HuH-7.5 (cell line): ENCODE measurements at places on chromosomes 5 and 9.

GRCh38 chr9:131008563-131008908, 438 bp upstream of the LAMC3 start:
- no peak for DNase-seq

- no peak for DNase-seq
Observed at GRCh38 chr5:40367255-40367654, 312.5 kb upstream of the PTGER4 start.

DNA sequence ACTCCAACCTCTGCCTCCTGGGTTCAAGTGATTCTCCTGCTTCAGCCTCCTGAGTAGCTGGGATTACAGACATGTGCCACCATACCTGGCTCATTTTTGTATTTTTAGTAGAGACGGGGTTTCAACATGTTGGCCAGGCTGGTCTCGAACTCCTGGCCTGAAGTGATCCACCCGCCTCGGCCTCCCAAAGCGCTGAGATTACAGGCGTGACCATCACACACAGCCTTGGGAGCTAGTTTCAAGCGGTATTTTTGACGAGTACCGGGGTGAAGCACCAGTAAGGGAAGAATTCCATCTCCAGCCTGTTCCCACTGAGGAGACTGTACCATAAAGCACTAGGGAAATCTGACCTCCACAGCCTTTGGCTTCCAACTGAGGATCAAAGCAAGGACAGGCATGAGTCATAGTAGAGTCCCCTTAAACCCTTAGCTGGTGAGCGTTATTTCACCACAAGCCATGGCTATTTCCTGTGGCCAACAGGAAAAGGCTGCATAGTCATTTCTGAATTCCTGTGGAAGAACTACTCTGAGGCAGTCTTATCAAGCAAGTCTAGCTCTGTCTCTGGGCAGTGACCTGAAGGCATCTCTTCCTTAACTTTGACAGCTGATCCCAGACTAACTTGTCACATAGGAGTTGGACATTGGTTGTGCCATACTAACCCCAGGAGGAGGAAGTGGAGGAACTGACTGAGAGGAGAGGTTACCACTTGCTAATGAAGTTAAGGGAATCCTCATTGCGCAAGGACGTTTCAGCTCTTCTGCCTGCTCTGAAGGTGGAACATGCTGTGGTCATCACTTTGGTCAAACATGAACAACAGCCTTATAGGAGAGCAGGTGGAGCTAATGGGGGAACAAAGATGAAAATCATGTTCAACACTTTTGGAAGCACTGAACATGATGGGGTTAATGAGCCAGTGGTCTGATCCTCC, 85.8 kb upstream of the DMRT1 start:
- DNase-seq = no peak

DNA sequence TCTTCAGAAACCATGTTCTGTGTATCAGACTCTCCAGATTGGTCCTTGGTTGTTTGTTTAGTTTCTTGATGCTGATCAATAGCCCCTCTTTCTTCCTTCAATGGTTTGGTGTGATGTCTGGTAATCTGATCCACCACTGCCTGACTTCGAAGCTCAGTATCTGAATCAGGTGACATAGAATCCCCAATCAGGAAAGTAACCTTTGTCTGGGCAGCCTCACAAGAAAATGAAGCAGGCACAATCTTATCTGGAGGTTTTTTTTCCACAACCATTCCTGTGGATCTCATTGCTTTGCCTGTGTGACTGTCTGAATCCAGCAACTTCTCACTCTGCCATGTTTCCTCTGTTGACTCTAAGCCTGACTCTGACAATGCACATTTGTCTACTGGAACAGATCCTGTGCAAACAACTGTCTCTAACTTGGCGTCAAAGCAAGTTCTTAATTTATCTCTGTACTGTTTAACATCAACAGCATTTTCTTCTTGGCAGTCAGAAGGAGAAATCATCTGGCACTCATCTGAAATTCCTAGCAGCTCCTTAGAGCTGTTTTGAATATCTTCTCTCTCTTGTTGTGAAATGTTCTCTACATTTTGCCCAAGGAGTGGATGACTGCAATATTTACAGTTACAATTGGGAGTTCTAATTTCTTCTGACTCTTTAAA, 37.1 kb upstream of the RAPGEF6 start:
- no peak for DNase-seq

- DNase-seq = no peak
Observed at GRCh38 chr5:90131383-90132133, 278.0 kb downstream of the CETN3 start.

DNA sequence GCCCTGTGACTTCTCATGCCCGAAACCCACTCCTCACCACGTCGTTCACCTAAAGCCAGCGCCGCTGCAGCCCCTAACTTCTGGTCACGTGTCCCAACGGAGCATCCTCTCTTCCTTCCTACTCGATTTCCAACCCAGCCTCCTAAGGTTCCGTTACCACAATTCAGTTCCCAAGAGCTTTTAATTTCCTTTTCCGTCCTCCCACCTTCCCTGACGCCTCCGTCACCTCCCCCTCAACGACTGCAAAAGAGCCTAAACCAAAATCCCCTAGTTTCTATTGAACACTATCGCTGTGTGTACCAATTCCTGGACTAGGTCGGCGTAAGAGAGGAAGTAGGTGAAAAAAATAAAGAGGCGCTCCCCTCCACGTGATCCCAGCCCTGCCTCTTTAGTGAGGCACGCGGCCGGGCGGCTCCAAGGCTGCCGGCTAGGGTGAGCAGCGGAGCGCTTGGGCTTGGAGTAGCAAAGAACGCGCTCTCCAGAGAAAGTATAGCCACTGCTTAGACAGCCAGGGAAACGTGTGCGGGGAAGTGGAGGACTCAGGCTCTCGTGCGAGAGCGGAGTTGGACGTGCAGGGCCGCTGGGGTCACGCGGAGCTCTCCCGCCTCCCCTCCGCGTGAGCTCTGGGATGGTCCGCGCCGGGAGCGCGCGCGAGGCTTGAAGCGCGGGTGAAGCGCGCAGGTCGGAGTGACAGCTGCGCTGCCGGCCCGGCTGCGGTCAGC, at the start of the genes CENPP and NOL8:
TSS of gene CENPP (plus strand) at position 685 of the 722 bp plus-strand sequence.
TSS of gene NOL8 (minus strand) at position 82 of the 722 bp plus-strand sequence. CDS start 1,189 bp downstream, outside the sequence.
- peak; percentile 71 for DNase-seq

DNA sequence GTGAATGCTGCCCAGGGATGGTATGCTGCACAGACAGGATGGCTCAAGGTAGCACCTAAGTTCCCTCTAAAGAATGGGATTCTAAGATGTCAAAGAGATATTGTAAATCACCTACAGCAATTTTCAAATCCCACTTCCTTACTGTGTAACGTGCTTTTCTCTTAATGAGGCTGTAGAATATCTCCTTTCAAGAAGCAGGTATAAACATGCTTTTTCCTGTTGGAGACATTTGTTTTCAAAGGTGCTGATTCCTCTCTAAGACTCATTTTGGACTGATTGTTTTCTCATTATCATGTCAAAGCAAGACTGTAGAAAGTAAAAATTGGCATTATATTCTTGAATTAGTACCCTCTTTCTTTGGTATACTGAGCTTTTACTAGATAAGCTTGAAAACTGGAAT, 412.6 kb upstream of the PAPPA start:
- DNase-seq = no peak

DNA sequence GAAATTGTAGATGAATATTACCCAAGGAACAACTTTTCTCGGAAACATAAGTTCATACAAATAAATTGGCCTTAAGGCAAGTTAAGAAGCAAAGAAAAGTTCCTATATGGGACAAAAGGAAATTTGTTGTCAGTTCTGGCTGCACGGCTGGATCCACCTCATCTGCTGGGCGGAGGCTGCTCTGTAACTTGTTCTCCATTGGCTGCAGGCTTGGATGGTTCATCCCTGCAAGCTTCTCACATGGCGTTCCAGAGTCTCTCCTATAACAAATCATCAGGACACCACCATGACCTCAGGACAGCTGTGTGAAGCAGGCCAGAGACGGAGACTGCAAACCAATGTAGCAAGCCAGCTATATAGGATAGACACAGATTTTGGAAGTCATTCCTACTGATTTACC, 81.4 kb upstream of the DAB2 start:
- no peak for DNase-seq

DNA sequence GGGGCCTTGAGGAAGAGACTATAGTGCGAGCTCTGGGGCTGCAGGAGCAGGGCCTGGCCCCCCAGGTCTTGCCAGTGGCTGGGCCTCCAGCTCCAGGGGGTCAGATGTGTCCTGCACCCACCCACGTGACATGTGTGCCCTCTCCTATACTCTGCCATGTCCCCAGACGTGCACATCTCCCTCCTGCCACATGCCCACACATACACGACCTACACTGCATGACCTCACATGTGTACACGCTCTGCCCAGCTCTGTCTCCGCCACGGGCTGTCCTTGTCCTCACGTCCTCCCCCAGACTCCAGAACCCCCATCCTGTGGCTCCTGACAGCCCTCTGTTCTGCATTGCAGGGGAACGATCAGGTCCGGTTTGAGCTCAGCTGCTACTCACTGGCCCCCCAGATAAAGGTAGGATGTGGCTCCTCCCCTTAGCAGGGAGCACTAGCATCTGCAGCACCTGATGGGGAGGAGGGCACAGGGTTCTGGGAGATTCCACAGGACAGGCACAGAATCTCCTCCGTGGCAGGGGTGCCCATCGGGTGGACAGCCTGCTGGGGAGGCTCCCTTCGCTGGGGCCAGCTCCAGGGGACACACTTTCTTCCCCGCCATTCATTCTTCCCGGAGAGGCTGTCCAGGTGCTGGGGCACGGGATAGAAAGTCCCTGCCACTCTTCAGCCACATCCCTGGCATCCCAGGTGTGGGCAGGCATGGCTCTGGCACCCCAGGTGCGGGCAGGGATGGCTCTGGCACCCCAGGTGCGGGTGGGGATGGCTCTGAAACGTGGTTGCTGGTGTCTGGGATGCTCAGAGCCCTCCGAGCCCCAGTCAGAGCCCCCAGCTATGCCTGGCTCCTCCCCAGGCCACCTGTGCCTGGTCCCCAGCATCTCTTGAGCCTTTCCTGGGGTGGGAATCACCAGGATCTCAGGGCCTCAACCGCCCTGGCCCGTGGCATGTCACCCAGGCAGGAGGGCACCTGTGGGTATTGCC, 19.3 kb downstream of the ASS1 start:
- no peak for DNase-seq

DNA sequence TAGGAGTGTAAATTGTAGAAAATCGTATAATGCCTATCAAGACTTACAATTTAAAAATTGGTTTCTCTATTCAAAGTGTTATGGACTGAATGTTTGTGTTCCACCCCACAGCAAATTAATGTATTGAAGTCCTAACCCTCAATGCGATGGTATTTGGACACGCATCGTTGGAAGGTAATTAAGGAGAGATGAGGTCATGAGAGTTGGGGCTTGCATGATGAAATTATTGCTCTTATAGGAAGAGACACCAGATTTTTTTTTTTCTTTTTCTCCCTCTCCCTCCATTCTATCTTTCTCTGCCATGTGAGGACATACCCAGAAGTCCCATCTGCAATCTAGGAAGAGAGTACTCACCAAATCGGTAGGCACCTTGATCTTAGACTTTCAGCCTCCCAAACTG, 189.2 kb downstream of the MAN2A1 start:
- no peak for DNase-seq

DNA sequence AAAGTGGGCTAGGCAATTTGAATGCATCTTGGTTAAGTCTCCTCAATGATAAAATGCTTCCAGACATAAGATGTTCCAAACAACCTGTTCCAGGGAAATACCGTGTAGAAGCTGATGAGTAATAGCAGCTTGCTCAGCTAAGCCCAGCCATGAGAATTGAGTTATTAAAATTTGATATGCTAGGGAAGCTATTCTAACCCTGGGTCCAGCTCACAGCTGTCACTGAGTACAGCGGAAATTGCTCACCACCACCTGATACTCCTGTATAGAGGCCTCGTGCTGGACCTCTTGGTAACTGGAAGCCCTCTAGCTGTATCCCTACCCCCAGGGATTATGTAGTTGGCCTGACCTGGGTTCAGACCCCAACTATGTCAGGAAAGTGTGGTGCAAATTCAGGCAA, 521.3 kb upstream of the TRPC7 start:
- DNase-seq = no peak

DNA sequence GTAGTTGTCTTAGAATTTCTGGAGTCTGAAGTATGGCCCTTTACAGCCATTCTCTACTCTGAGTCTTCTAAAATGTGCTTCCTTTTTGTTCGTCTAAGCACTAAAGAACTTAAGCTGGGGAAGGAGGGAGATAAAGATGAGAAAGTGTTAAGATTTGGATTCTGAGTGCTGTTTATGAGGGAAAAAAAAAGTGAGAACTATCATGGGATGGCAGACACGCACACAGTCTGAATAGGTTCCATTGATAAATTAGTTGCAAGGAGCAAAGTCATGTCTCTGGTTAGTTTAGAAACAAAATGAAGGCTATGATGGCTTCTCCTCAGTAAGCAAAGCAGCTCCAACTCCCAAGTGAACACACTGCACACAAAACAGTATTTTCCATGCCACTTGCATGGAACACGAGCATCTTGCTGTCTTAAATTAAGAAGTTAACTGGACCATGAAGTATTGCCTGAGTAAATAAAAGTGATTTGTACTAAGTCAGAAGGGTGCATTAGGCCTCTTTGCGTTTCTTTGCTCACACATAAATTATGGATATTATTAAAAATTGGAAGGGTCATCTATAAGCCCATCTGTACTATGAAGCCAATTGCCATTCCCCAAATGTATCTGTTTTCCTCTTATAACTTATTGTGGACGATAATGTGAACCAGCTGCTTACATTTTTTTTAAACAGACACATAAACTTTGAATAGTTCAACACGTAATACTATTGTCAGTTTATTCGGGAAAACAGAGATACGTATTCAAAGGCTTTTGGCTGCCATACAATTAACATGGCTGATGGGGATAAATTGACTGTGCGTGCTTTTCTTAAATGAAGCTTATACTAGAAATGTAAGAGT, 199.3 kb downstream of the SGCD start:
- DNase-seq = no peak

DNA sequence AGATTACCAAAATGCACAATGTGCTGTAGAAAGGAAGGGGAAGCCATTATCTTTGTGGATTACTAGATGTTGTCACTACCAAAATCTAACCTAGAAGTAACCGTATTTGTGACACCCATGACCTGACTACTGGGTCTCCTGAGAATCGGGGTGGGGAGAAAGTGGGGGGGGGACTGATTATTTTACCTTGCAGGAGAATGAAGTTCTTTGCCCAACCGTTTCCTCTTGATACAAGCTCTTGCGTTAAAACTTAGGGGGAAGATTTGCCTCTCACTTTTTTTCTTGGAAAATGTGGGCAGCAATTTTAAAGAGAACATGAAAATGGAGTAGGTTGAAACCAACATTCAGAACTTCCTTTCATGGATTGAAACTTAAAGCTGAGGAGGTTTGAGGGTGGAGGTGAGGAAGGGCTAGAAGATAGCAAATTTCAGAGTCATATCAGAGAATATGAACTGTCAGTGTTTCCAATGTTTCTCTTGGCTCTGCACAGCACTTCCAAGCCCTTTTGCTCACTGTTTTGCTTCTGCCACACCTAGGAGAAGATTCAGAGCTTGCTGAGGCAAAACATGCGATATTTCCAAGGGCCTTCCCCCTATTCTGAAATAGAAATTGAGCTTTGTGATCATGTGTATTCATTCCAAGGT, 280.8 kb downstream of the AOPEP start:
- DNase-seq = no peak

GRCh38 chr5:178595150-178595549, 5.0 kb upstream of the COL23A1 start:
- no peak for DNase-seq

GRCh38 chr5:109484597-109484996, 74.8 kb upstream of the PJA2 start:
- no peak for DNase-seq

- DNase-seq = no peak
Observed at GRCh38 chr5:73236541-73237128, 63.6 kb downstream of the TMEM174 start.

GRCh38 chr5:139877129-139877597, 81.6 kb downstream of the PSD2 start:
- DNase-seq = no peak

- no peak for DNase-seq
Observed at GRCh38 chr9:13480693-13481092, 201.2 kb upstream of the MPDZ start.

- no peak for DNase-seq
Observed at GRCh38 chr5:161745392-161745791, 59.9 kb downstream of the GABRA6 start.
